ENCODE measurements at places on chromosomes 5 and 9.

- DNase-seq, result no peak
Measured at GRCh38 chr9:129632460-129632859, 6.5 kb downstream of the NTMT1 start.

GRCh38 chr9:137402746-137403145 is 20.2 kb downstream of the EXD3 start:
- DNase-seq, result no peak

GRCh38 chr5:176540476-176540899 is 3.3 kb upstream of the RNF44 start:
- DNase-seq, result no peak

GRCh38 chr9:99808454-99808853 is 13.2 kb upstream of the NR4A3 start:
- no peak for DNase-seq

GRCh38 chr9:4550777-4551484 is 60.7 kb downstream of the SLC1A1 start:
- DNase-seq, result no peak

DNA sequence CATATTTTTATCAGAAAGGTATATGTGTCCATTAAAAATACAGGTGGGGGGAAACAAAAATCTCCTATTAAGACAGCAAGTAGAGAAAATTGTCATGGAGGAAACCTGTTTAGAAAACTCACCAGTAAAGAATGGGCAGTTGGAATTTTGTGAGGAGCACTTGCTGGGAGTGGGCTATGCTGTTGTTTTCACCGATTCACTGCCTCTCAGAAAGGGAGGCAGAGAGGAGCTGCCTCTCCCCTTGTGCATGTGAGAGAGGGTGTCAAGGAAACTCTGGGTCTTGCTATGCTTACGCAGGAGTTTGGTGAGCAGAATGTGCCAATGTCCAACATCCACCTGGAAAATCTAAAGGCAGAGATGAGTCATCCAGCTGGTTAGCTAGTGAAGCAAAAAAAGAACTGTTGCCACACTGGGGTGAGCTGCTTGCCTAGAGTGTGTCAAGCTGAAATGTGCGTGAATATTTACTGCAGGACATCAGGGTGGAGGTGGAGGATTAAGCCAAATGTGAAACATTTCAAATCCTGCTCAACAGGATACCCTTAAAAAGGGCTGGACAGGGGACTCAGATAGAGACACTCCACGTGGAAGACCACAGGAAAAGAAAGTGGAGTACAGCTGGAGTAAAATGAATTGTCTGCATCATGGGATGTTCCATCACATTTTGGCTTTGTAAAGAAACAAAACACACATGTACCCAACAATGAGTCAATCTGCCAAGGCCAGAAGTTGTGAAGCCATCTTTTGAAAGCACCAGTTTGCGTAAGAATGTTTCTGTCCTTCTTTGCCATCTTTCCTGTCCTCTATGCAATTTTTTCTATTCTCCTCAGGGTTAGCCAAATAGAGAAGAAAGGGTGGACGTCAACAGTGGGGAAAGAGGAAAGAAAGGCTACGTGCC is 449.7 kb upstream of the MPDZ start:
- no peak for DNase-seq

Measured in stimulated activated CD4-positive, alpha-beta T cell treated with anti-CD3 and anti-CD28 coated beads, Interleukin-1b, Interleukin-23, amount 100 ng/mL, for 4 hours (primary cell).